ENCODE measurements at places on chromosomes 7 and 10.

- DNase-seq: no peak
These were observed 29.4 kb downstream of the NUDT1 start for GRCh38 chr7:2271273-2272026.

DNA sequence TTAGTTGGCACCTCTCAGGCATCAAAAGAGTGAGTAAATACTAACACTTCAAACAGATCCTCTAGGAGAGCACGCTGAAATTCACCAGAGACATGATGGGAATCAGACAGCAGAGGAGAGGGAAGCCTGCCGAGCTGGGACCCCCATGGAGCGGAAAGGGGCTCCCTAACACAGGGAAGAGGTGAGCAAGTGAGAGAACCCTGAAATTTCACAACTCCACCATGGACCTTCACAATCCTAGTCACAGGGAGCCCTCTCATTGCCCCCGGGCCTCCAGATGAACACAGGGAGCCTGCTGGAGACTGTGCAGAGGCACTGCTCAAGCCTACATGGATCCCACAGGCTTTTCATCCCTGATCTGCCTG lies 59.2 kb upstream of the ANTXRL start:
- DNase-seq: no peak

GRCh38 chr10:47021850-47022249 lies 110.6 kb downstream of the PTPN20 start:
- no peak for DNase-seq

GRCh38 chr7:20362574-20363253 lies 32.0 kb downstream of the ITGB8 start:
- DNase-seq: no peak

DNA sequence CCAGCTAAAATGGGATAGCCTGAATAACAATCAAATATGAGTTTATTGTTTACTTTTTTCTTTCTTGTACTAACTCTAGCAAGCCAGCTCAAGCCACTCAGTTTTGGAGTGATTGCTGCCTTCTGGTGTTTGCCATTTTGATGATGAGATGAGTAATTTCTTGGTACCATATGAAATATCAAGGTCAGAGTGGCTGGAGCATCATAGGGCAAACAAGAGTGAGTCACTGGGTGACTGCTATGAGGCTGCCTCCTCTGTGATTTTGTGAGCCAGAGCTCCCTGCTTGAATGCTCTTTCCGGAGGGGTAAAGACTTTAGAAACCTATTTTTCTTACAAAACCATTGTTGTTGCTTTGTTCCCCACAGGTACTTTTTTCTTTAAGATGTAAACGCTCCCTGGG lies 295.6 kb downstream of the PRKG1 start:
- DNase-seq: no peak

- DNase-seq: peak; percentile 44
These were observed 76.4 kb upstream of the CCNY start for GRCh38 chr10:35259769-35260397.

DNA sequence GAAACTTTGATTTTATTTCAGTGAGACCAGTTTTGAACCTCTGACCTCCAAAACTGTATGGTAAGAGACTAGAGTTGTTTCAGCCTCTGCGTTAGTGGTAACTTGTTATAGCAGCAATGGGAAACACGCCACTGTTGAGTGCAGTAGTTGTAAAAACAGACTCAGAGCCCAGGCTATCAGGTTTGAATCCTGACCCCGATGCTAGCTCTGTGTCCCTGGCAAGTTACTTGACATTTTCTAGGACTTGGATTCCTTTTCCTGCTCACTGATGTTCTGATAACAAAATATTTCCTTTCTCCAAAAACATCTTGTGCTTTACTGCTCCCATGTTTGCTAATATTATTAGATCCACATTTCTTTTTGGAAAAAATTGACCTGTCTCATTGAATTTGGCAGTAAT lies 131.0 kb downstream of the PLXDC2 start:
- no peak for DNase-seq

GRCh38 chr10:120508393-120508792 lies 51.4 kb downstream of the PLPP4 start:
- no peak for DNase-seq

- DNase-seq: no peak
These were observed 88.5 kb downstream of the NPTX2 start for GRCh38 chr7:98705626-98706025.

DNA sequence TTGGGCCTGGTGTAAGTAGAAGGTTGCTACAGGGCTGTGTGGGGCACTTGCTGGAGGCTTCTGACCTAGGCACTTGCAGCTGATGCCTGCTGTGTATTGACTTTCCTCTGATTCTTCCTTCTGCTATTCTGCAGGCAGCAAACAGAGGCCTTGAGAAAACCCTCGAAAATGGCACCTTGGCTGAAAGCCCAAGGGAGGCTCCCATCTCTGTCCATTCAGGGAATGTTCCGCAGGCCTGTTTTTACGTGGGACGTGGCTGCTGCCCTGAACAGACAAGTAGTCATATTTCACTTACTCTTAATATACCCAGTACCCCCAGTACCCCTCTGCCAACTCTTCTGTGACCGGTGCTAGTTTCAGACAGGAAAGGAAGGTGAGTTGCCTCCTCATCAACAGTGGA lies 664.7 kb downstream of the INHBA start:
- DNase-seq: no peak

DNA sequence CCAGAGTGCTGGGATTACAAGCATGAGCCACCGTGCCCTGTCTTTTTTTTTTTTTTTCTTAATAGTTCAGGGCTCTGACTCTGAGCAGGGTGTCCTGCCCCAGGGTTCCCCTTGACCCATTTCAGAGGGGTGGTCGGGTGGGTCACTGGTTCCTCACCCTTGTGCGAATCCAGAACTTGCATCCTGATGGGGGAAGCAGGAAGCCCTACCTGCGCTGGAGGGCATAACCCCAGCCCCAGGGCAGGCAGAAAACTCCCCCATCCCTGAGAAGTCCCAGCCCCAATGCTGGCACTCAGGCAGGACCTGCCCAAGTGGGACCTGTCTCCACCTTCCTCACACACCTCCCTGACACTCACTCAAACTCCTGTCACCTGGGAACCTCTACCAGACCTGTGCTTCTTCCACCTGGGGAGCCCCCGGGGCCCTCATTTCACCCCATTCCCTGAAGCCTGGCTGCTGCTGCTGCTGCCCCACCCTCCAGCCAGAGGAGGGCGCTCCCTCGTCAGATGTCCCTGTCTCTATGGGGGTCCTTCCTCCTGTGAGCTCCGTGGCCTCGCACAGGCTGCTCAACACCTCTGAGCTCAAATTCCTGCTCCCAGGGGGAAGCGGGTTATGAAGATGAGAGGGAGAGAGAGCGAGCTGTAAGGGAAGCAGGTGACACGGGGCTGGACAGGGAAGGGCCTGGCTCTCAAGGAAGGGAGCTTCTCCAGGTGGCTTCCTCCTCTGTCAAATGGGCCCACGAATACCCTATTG lies 15.1 kb upstream of the ZNF273 start:
- DNase-seq: no peak

DNA sequence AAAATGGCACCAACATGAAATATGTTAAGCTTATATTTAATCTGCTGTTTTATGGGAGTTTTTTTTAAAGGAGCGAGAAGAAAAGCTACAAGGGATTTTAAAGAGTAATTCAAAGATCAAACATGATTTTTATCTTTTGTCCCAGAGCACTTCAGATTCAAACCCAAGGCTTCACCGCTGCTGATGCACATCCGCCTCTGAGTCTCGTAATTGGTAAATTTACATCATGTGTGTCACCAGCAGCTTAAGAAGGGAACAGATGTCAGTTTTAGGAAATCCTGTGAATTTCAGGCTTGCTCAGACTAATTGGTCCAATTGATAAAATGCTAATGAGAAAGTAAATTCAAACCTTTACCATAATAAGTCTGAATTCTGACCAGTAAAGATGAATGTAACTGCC lies 406.3 kb downstream of the GFRA1 start:
- no peak for DNase-seq

GRCh38 chr10:113027230-113027573 lies 77.2 kb downstream of the TCF7L2 start:
- no peak for DNase-seq

- no peak for DNase-seq
These were observed 82.2 kb upstream of the DIP2C start for GRCh38 chr10:771647-772046.

DNA sequence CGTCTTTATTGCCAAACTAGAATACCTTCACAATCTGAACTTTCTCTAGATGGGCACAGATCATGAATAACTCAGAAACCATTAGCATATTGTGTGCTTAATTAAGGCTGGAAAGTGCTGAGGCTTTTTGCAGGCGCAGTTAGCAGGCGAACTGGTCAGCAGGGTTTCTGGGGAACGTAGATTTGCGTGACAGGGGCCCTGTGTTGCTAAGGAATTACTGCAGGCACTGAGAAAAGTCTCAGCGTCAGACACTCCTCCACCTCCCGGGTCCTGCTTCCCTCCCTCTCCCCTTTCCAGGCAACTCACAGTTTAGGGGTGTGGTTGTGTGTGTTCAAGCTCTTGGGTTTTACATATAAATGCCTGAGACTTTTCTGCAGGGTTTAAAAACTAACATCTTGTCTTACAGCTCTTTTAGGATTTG lies 2.2 kb downstream of the MAP3K8 start:
- DNase-seq: no peak

- DNase-seq: peak; percentile 90
These were observed at the start of gene TRIM24 for GRCh38 chr7:138460176-138460648. Gene TRIM24, plus strand, starts transcription at chr7:138460259. Its CDS starts 290 bp downstream, at chr7:138460549.

DNA sequence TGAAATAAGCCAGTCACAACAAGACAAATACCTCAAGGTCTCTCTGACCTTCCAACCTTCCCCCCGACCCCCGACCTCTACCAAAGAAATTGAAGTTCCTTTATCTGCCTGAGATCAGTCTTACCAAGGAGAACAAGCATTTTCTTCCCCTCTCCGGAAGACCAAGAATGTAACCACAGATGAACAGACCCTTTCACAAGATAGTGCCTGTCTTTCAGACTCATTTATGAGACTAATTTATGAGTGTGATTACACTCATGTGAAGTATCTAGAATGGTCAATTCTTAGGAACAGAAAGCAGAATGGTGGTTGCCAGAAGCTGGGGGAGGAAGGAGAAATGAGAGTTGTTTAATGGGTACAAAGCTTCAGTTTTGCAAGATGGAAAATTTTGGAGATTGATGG lies 108.9 kb upstream of the MKLN1 start:
- no peak for DNase-seq

GRCh38 chr7:20597339-20597738 lies 18.1 kb upstream of the ABCB5 start:
- no peak for DNase-seq

- no peak for DNase-seq
These were observed 126.1 kb downstream of the AOAH start for GRCh38 chr7:36598054-36598674.

DNA sequence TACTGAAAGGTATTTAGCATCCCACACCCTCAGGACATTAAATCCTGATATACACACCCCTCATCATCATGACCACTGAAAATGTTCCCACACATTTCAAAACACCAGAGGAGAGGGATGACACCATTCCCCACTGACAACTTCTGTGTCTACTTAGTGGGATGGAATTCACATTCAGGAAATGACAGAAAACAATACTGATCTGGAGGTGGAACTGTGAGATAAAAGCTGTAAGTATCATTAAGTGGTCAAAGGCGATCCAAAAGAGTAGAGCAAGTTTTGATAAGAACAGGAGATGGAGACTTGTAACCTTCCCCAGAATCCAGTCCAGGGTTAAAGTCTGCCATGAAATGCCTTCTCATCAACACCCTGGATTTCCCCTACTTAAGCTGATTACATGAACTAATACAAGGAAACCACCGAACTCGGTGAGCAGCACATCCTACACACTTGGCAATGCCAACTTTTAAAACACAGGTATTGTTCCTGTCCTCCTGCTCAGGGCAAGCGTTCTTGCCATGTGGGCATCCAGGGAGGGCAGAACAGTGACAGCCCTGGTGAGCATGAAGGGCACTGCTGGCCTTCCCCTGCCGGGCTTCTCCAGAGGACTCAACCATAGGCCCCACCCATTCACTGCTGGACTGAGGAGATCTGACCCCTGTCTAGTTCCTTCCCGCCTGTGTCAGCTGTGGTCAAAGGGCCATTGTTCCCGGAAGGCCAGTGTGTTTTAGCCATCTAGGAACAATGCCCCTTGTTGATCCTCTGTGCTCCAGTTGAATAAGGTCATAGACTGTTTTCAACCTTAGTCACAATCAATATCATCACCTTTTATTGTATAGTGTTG lies 85.0 kb downstream of the SGMS1 start:
- no peak for DNase-seq

- DNase-seq: no peak
These were observed 21.5 kb upstream of the EPHB6 start for GRCh38 chr7:142833174-142834048.

GRCh38 chr10:63424576-63424975 lies 41.2 kb downstream of the JMJD1C start:
- no peak for DNase-seq

GRCh38 chr10:45058580-45058979 lies 57.9 kb downstream of the ZNF22 start:
- DNase-seq: no peak

- DNase-seq: no peak
These were observed 52.3 kb upstream of the SEPHS1 start for GRCh38 chr10:13400196-13400965.

- DNase-seq: no peak
These were observed 231.3 kb upstream of the NPY start for GRCh38 chr7:24052572-24053260.

DNA sequence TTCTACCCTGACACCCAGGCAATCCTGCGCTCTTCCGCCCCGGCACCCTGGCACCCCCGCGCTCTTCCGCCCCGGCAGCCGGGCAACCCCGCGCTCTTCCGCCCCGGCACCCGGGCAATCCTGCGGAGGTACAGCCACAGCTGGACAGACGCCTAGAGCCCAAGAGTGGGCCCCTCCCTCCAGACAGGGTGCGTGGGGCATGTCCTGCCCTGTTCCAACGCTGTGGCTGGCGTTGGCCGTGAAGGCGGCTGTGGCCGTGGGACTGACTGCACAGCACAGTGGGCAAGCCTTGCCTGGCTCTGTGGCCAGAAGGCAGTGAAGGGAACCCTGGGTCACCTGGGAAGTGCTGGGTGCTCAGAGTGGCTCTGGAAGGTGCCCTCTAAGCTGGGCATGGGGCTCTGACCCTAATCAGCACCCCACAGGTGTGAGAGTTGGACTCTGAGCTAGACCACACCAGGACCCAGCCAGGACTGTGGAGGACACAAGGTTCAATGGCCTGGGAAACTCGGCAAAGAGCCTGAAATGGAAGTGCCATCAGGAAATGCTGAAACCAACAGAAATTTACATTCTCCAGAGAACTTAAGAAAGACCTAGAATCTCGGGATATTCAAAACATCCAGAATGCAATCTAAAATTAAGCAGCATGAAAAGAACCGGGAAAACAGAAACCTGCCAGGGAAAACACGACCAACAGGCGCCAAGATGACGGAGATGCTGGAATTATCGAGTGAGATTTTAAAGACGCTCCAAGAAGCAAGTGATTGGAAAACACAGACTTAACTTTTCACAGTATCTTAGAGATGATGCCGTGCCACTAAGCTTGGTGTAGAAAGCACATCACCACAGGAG lies 253.6 kb downstream of the ELFN1 start:
- DNase-seq: no peak

DNA sequence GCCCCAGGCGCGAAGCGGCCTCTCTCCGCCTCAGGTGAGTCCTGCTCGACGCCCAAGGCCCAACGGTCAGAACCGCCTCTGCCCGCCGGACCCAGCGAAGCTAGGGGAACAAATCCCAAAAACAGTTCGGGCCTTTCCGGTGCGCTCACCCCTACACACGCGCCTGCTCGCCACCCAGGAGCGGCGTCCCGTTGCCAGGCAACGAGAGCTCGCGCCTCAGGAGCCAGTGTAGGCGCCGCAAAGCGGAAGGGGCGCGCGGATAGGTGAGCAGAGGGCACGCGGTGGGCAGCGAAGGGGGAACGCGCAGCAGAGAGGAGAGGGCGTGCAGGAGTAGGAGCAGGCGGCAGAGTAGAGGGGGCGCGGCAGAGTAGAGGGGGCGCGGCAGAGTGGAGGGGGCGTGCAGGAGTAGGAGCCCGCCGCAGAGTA lies at the start of the genes DYDC1 and DYDC2:
DYDC1 (minus strand) TSS at position 193 of the 426 bp plus-strand sequence. CDS start 4,154 bp downstream, outside the sequence.
DYDC2 (plus strand) TSS at position 219 of the 426 bp plus-strand sequence. CDS start 5,663 bp downstream, outside the sequence.
- no peak for DNase-seq
